Muscle of arm (tissue), 14 donors: ENCODE measurements at places on chromosomes 16 and 17.

GRCh38 chr17:13557077-13557476, 44.7 kb downstream of the HS3ST3A1 start:
- DNase-seq = no peak

GRCh38 chr17:55259684-55260111, 5.1 kb upstream of the HLF start:
- DNase-seq = no peak

GRCh38 chr17:40150276-40150675, 9.9 kb downstream of the CASC3 start:
- no peak for DNase-seq

GRCh38 chr16:65116818-65117430, 4.9 kb downstream of the CDH11 start:
- DNase-seq = no peak

- DNase-seq = no peak
These were observed 6.8 kb downstream of the AANAT start for GRCh38 chr17:76474238-76474637.

GRCh38 chr16:68848786-68849185, 5.5 kb downstream of the TANGO6 start:
- no peak for DNase-seq
